ENCODE measurements at places on chromosomes 1 and 21.

DNA sequence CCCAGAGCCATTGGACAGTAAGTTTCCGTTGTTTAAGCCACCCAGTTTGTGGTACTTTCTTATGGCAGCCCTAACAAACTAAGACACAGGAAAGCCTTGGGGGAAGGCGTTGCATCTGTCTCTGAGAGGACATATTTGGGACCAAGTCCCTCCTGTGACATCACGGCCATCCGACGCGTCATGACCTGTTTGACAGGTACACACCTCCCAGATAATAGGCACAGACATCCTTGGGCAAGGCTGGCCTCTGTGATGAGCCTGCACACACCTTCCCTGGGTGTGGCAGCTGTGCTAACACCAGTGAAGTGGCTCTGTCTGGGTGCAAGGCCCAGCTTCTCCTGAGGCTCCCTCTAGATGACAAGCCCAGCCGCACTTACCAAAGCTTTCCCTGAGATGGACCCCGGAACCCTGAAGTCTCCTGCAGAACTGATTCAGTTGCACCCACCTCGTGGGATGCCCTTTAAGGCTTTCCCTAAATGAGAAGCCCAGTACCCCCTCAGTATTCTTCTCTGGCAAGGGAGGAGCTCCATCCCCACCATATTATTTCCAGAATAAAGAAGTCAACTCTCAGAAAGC, 136.5 kb downstream of the ZSCAN20 start:
- DNase-seq = no peak

DNA sequence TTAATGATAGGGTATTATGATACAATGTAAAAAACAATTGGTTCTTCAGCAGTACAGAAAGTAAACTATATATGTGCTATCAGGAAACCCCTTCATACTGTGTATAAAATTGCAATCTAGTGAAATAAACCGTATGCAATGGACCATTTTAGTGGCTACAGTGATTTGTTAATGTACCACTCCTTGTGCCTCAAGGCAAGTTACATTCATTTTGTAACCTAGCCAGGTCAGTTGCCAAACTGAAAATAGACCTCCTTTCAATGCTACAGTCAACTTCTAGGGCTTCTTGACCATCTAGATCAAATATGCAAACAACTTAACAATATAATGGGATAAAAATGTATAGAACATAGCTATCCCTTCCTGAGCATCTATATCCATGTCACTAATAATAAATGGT, 52.0 kb upstream of the RAVER2 start:
- no peak for DNase-seq

GRCh38 chr1:93712741-93713140, 31.1 kb upstream of the BCAR3 start:
- no peak for DNase-seq

DNA sequence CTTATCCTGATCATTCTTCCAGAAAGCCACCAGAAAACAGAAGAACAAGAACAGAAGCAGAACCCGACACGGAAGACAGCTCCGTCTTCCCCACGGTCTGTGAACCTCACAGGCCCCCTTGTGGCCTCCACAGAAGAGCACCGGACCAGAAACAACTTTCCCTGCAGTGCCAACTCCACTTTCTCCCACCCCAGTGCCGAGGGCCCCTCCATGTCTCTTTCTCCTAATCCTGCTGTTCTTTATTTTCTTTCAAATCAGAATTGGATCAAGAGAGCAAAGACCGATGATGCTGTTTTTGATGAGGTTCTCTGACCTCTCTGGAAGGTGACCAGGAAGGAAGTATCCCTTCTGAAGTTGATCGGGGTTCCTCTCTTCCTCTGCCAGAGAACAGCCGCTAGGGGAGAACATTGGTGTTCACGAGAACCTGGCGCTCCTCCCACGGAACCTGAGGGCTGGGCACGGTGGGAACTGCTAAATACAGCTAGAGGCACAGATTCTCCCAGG, 58.9 kb upstream of the CTTNBP2NL start:
- peak; percentile 69 for DNase-seq

DNA sequence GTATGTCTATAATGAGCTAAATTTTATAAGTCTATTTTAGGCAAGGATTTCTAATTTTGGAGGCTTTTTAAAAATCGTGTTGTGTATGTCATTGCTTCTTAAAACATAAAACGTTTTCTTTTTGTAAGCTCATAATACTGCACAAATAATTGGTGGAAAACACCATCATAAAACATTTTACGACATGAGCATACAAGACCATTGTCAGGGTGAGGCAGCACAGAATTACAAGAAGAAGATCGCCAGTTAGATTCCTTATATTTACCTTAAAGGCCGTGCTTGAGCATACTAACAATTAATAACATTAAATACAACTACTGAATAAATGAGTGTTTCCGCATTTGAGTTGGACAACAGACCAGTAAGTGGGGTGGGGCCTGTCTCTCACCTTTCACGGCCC, 19.1 kb upstream of the LMX1A start:
- DNase-seq = no peak

GRCh38 chr1:145927063-145927886, at the start of gene RBM8A:
Gene RBM8A, minus strand, starts transcription at chr1:145927484. Its CDS starts 58 bp downstream, at chr1:145927426.
- DNase-seq = peak; percentile 94

DNA sequence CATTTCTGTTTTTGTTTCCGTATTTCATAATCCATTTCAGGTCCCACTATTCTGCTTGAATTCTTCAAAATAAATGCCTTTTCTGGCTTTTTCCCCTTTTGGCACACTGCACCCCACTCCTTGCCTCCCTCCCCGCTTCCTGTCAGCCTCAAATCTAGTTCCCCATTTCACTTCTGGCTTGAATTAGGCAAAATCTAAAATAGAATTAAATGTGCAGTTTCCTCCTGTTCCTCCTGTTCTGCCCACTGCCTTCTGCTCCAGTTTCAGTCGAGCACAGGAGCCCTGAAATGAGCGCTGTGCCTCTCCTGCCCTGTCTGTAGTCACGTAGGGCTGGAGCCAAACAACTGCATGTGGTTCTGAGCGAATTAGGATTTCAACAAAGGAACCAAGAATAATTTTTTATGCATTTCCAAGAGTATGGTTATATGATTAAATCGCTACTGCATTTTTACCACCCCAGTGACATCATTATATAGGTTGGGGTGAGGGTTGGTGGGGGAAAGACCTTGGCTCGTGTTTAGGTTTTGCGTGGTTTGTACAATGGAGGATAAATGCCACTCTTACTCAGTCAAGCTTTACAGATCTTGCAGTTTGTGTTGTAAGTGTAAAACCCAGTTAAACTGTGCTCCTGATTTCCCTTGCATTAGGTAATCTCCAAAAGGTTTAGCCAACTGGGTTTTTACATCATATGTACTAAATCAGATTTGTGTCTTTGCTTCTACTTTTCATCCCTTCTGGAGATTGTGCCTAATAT, 114.9 kb downstream of the VPS13D start:
- DNase-seq = no peak

DNA sequence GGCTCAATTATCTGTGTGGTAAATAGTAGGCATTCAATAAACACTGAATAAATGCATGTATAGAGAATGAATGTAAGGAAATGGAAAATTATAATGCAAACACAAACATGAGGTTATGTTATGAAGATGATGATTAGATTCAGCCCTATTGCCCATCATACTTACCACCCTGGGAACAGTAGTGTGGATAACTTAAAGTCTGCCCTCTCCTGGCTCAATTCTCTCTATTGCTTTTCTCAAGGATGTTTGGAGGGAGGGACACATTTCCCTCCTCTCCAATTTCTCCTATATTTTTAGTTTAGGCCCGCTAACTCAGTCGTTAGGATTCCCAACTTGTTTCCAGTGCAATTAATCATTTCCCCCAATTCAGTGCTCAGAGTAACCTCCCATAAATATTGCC, 101.5 kb upstream of the TNR start:
- DNase-seq = no peak

GRCh38 chr1:244337839-244338238, 113.9 kb downstream of the ADSS2 start:
- no peak for DNase-seq

DNA sequence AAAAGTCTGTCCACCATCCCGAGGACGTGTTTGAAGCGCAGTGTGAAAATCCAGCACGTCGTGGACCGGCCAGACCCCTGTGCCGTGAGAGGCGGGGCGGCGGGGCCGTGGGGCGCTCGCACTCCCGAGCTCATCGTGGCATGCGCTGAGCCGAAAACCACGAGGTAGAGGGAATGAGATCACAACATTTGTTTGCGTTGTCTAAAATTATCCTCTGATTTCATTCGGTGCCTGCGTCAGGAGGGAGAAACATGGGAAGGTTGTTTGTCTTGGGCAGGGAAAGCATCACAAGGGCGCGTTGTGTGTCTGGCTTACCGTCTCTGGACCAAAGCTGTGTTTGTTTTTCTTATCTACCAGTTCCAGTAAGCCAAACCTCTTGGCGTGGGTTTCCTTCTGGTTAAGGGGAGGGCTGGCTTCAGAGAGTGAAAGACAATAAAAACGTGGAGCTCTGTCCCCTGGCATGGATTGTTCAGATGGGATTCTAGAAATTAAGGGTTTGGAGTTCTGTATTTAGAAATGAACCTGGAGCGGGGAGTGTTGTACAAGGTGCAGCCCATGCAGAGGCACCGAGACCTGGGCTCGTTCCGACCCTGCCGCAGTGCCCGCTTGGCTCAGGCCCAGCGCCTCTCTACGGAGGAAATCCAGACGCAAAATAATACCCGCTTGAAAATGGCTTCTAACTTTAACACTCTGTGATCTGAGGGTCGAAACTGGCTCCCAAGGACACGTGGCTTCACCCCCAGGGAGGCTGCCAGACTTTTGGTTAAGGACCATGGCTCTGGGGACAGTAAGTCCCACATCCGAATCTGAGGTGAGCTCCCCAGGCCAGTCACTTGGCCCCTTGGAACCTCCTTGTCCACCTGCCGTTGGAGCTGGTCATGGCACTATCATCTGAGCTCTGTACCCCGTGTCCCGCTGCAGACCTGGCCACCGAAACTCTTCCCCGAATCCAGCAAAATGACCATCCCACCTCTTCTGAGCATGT, 68.7 kb upstream of the FAM3B start:
- no peak for DNase-seq

DNA sequence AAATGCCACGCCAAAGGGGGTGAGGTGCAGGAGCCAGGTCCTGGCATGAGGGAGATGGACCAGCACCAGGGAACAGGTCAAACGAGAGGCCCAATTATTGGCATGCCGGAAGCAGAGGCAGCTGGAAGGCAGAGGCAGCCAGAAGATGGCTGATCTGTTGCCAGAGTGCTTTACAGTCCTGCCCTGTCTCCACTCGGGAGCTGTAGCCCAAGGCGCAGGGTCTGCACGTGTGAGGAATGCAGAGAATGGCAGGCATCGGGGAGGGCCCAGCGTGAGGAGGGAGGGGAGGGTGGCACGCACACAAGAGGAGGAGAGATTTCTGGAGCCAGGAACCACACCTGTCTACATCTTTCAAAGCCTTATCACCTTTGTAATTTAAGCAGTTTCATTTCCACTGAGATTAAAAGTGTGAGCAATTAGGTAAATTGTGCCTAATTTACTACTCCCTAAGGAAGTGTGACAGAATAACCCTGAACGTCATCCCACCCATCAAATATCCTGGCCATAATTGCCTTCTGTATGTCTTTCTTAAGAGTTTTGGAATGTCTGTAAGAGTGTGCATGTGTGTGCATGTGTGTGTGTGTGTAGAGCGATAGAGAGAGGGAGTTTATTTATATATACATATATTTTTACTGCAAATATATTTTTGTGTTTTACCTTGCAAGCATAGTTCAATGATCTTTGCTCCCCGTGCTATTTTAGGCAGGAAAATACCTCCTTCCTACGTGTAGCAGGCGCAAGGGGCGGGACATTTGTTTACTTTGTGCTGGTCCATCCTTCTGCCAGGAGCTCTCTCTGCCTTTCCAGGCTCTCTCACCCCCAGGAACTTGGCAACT, 125.5 kb upstream of the SERBP1 start:
- no peak for DNase-seq

- no peak for DNase-seq
Observed at GRCh38 chr1:1285611-1286311, 5.5 kb downstream of the SCNN1D start.

DNA sequence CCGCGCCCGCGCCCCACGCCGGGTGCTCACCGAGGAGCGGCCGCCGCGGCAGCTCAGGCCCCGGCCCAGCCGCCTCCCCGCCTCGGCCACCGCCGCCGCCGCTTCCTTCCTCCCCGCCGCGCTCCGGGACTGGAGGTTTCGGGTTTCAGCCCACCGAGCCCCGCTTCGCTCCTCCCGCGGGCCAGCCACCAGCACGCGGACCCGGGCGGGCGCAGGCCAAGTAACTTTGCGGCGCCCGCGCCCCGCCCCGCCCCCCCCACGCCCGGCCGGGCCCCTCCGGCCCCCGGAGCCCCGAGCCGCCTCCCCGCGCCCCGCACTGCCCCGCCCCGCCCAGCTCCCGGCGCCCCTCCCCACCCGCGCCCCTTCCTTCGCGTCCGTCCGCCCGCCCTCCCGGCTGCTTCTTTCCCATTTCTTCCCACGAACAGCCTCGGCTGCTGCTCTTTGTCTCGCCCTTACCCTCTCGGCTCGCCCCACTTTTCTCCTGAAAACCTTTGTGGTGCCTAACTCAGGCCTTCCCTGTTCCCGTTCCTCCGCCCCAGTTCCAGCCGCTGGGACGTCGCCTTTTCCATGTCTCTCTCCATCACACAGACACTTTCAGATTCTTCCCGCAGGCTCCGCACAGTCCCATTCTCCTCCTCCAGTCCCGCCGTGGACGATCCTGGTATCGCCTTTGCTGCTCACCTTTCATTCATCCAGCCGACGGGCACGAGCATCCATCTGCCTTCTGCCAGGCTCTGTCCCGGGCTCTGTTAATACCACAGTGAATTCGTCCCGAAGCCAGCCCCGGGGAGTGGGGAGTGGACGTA, at the start of gene GPR161:
Gene GPR161, minus strand, starts transcription at position 222 of the 806 bp plus-strand sequence. CDS start 32,080 bp downstream, outside the sequence.
- DNase-seq = peak; percentile 45

DNA sequence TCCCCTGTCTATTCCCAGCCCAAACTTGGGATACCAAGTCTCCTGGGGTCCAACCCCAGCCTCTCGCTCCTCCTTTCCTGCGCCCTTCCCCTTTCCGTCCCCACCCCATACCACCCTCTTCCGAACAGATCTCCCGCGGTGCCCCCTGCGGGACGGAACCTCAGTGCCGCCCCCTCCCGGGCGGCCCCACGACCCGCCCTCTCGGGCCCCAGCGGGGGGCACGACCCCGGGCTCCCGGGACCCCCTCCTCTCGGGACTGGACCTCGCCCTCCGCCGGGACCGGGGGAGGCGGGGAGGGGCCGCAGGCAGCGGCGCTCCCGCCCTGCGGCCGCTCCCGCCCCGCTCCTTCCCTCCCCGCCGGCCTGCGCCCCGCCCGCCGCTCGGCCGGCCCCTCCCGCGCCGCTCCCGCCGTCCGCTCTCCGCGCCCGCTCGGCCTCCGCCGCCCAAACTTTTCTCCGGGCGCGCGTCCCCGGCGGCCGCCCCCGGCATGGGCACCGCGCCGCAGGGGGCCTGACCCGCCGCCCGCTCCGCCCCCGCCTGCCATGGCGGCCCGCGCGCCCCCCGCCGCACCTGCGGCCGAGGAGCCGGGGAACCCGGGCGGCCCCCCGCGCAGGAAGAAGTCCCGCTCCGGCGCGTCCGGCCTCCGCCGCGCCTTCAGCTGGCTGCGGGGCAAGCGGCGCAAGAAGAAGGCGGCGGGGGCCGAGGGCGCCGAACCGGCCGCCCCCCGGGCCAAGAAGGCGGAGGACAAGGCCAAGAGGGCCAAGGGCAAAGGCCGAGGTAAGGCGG, 39.0 kb upstream of the SYNC start:
- DNase-seq = peak; percentile 76

GRCh38 chr1:18878538-18879214, 19.2 kb upstream of the TAS1R2 start:
- no peak for DNase-seq
